ENCODE measurements at places on chromosomes 5 and 9.

DNA sequence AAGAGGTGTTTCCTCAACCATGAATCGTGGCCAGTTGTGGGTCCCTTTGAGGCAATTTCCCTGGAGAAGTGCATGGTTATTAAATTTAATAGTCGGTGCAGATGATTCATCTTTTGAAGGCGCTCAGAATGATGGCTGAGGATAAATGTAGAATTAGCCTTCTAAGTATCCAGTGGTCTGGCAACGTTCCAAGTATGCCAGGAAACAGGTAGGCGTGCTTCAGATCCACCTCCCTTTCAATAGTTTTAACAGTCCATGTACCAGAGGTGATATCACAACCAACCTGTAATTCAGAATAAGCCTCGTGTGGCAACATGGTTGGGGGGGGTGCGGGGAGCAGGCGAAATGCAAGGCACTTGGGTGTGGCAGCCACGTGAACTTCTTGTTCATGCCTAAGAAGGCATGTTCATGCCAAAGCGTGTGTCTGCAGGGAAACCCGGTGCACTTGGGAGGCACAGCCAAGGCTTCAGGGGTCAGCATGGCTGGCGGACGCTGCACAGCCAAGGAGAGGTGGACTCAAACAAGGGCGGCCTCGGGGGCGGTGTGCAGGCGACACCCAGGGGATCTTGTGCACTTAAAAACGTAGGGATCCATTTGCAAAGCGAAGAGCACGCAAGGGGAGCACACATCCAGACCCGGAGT is 5.2 kb upstream of the NKD2 start:
- DNase-seq, result no peak

DNA sequence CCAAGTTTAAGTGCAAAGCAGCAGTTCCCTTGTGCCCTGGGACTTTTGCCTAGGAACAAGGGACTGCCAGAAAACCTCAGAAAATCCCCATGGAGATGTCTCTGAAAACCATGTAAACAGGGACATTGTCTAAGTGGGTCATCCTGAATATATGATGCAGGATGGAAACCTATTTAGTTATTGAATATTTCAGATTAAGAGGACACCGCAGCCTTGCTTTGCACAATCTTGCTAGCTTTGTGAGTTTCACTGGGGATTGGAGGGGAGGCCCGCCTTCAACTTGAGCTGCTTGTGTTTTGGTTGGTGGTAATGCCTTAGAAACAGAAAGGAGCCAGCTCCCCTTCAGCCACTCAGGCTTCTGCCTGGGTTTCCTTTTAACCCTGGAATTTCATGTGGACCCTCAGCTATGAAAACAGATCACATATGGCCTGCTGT is 112.8 kb downstream of the C9orf152 start:
- DNase-seq, result no peak

GRCh38 chr9:121862371-121863332 is 211.2 kb downstream of the DAB2IP start:
- no peak for DNase-seq

DNA sequence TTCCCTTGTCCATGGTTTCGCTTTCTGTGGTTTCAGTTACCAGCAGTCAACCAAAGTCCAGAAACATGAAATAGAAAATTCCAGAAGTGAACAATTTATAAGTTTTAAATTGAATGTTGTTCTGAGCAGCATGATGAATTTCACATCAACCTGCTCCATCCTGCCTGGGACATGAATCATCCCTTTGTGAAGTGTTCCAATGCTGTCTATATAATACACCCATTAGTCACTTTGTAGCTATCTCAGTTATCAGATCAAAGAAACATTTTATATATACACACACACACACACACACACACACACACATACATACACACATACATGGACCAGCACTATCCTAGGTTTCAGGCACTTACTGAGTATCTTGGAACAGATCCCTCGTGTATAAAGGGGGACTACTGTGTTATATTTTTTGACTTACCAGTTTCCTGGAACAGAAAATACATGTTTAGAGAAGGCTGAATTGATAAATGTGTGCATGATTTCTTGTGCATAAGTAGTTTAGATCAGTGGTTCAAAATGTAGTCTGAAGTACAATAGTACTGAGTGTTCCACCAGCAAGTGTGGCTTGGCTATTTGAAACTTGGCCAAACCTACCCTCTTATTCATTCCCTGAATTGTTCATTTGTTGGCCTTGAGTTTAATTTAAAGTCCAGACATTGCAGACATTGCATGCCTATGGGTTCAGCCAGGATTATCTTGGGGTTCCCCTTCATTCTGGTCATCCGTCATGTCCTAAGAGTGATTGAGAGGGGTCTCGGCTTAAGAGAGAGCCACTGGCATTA is 510.0 kb downstream of the GADD45G start:
- no peak for DNase-seq

- DNase-seq, result no peak
Observed at GRCh38 chr5:40932766-40933165, 23.5 kb downstream of the C7 start.

DNA sequence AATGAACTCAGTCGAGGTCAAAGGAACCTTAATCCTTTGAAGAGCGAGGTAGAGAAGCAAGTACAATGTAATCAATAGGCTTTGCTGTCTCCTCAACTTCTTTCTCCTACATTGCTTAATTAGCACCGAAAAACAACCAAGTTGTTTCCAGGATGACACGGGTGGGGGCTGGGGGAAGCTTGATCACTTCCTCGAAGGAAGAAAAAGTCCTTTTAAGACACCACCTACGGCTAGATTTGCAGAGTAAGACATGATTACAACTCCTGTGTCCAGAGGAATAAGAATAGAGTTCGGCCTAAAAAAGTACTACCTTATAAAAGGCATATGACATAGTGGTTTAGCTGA is 811 bp upstream of the ARRDC3 start:
- DNase-seq, result peak; percentile 70

GRCh38 chr9:93112864-93113389 is 16.9 kb downstream of the CARD19 start:
- no peak for DNase-seq

GRCh38 chr5:139294374-139295165 is 1.0 kb downstream of the MATR3 start:
- DNase-seq, result peak; percentile 31

DNA sequence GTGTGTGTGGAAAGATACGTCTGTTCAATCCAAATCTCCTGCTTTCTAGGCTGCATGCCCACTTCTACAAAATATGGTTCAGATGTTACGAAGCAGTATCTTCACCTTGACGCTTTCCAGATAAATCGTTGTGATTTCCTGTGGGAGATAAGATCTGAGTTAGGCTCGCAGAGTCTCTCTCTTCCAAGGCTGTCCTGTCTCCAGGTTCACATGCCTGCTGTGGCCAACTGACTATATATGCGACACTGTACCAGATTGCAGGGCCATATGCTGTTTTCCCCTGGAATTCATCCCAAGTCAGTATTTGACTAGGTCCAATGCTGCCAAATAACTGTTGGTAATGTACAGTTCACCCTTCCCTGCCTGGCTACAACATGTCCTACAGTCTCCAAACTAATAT is 47.9 kb downstream of the TMEM252 start:
- peak; percentile 97 for DNase-seq

- no peak for DNase-seq
Observed at GRCh38 chr9:70428781-70429180, 14.3 kb upstream of the KLF9 start.

- no peak for DNase-seq
Observed at GRCh38 chr9:22136461-22137096, 127.5 kb upstream of the CDKN2B start.

GRCh38 chr5:147788023-147788422 is 5.5 kb upstream of the JAKMIP2 start:
- no peak for DNase-seq

DNA sequence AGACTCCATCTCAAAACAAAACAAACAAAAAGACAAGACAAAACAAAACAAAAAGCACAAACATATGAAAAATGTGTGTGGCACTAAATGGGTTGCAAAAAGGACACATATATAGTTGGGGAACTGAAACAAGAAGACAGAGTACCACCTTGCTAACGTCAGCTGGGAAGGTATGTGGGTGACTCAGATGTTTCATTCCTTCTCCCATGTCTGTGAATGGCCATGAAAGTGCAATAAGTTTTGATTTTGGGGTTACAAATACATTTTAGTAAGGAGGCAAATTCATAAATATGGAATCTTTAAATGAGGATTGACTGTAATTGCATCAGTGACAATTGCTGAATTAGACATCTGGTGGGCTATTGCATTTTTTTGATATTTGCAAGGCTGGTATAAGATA is 81.6 kb upstream of the KLF4 start:
- DNase-seq, result no peak

DNA sequence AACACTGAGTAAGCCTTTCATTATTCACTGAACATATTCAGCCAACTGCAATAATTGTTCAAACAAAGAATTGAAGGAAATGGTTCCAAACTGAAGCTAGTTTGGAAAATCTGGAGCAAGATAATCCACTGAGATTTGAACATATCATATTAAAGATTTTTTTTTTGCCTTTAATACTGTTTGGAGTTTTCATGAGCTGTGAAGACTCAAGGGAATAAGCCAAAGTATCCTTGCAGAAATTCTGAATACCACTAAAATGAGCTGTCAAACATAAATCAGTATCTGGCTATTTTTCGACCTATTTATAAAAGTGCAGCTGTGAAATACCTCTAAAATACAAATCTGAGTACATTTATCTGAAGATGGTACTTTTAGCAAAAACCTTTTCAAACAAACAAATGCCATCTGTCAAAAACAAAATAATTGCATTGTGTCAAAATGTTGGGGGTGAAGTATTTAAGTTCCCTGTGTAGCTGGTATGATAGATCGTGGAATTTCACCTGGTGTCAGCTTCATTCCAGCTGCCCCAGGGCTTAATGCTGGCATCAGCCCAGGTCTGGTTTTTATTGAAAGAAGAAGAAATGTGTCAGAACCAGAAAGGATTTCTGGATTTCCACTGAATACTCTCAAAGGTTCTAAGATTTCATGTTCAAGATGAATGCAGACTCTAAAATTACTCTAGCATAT is 149.0 kb upstream of the GRAMD2B start:
- DNase-seq, result peak; percentile 63

DNA sequence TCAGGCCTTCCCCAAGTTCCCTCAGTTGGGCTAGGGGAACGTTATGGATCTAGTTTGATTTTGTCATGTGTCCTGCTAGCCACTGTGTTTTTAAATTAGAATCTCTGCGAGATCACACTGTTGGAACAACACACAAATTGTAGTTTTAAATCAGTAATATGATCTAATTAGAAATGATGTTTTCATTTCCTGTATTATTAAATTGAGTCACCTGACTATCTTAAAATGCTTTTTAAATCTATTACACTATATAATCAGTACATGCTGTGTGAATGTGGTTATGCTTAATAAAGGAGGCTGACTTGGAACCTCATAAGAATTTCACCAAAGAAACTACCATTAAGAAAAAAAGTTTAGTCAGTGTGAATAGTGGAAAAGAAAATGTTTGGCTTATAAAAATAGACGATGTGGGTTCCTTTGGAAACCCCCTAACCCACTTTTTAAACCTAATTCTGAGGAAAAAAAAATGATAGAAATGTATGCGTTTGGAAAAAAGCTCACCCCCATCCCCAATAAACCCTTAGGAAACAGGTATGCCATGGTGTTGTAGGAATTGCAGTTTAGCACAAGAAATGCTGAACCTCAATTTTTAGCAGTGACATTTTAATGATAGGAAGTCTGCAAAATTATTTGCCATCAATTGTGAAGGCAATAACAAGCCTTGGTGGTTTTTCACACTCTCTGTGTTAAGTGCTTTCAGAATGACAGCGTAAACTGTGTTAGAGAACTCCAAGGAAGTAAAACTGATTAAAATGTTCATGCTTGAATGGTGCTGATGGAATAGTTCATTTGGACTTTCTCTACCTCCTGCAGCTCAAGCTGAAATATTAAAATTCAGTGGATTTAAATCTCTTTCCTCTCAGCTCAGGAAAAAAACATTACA is 59.0 kb downstream of the TLE4 start:
- DNase-seq, result no peak

DNA sequence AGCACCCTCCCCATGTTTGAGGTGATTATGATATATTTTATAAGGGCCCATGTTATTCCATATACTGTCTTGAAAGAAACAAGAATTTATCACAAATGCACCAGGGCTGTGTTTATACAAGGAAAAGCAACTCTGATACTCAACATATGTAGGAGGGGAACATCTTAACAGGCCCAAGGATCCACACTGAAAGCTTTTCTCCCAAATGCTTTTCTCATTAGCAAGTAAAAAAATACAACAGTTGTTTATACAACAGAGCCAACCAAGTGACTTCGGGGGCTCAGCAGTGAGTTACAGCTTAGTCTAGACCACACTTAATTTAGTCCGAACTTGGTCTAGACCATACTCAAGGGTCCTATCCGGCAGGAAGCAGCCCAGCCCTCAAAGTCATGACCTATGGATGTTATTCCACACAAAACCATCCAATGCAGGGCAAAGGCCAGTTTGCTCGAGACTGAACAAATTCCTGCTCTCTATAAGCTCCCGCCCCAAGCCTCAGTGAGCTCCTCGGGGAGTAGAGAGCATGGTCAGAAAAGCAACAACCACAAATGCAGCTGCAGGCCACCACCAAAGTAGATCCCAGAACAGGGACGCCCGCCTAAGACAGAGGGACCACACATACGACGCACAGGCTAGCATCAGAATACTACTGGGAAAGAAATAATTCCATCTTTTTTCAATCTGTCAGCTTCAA is 6.8 kb downstream of the GZMK start:
- DNase-seq, result no peak

GRCh38 chr5:178143901-178144300 is 9.8 kb downstream of the NHP2 start:
- peak; percentile 77 for DNase-seq

GRCh38 chr5:66323529-66323895 is 179.4 kb downstream of the SREK1 start:
- no peak for DNase-seq

- DNase-seq, result no peak
Observed at GRCh38 chr9:94005272-94005901, 50.2 kb upstream of the BARX1 start.

DNA sequence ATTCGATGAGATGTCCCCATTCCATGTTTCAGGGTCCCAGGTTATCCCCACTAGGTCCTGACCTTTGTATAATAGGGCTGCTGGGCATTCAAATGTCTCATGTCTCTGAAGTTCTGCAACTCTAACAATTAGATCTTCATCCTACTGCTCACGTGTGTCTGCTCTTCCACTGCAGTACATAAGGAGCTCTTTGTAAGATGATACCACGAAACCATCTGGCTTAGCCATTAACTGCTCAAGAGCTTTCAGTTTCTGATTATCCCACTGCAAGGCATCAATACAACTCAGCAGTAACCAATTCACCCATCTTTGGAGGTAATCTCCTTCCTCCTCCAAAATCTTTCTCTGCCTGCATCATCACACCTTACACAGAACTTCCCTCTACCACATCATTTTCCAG is 49.9 kb upstream of the PPP2CA start:
- DNase-seq, result no peak

DNA sequence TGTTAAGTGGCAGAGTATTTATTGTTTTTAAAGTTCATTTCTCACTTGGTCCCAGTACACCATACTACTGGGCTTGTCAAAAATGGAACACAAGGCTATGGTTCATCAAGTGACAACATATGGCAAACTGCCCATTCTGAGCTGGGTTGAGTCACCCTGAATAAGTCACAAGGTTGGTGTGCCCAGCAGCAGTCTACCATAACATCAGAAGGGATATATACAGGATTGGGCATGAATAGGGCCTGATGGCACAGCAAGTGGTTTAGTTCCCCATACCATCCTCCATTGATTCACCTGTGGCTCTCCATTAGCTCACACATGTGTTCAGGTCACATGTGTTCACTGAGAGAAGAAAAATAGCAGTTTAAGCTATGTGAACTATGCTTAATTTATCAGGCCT is 249.8 kb upstream of the PRDM9 start:
- DNase-seq, result no peak

- peak; percentile 20 for DNase-seq
Observed at GRCh38 chr5:139710319-139711066, 62.3 kb downstream of the CXXC5 start.

- DNase-seq, result no peak
Observed at GRCh38 chr9:113664181-113664875, 200.8 kb downstream of the RGS3 start.

Data from NCI-H1694 treated with DMSO at 0.1 percent for 48 hours (cell line).